ENCODE measurements at places on chromosomes 11 and 22.

DNA sequence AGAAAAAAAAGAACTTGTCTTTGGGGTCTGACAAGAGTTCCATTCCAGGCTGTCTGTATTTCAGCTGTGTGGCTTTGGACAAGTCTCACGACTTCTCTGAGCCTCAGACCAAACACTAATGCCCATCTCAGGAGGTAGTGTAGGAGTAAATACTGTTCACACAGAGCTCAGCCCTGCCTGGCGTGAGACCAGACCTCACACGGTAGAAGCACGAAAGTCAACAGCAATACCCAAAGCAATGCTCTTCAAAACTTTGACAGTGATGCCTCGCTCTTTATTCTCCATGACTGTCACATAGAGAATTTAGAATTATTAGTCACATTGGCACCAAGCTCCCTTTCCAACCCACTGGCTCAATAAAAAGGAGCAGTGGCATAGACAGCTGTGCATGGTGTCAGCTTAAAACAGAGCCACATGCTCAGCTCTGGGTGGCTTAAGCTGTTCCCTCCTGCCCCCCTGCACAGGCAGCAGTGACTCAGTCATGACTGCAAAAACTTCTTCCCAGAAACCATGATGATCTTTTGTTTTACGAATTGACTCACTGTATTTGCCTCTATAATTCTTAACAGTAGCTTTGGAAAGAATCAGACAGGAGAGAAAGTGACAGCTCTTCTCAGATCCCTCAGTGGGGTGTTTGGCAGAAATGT is 74.0 kb upstream of the PHF21B start:
- DNase-seq: peak; percentile 78

DNA sequence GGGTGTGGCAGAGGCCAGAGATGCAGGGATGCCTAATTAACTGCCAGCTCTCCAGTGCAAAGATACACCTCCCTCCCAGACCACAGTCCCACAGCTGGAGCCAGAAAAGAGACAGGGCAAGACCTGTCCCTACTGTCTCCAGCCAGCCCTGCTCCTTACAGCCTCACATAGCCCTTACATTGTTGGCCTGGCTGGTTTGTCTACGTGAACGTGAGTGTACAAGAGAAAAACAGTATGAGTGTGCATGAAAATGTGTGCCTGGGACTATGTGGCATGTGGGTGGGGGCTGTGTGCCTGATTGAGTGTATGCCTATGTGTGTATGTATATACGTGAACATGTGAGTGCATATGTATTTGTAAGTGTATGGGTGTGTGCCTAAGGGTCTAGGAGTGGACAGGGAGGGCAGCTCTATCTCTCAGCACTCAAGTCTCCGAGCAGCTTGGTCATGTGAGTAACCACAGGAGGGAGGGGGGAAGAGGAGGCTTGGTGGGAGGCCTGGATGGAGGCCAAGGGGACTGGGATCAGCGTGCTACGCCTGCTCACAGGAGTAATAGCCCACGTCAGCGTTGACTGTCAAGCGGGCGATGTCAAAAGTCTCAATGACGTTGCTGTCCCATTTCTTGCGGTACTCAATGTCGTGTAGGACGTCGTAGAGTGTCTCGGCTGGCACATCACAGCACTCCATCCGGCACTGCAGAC is 6.6 kb upstream of the ARAP1 start:
- peak; percentile 67 for DNase-seq

DNA sequence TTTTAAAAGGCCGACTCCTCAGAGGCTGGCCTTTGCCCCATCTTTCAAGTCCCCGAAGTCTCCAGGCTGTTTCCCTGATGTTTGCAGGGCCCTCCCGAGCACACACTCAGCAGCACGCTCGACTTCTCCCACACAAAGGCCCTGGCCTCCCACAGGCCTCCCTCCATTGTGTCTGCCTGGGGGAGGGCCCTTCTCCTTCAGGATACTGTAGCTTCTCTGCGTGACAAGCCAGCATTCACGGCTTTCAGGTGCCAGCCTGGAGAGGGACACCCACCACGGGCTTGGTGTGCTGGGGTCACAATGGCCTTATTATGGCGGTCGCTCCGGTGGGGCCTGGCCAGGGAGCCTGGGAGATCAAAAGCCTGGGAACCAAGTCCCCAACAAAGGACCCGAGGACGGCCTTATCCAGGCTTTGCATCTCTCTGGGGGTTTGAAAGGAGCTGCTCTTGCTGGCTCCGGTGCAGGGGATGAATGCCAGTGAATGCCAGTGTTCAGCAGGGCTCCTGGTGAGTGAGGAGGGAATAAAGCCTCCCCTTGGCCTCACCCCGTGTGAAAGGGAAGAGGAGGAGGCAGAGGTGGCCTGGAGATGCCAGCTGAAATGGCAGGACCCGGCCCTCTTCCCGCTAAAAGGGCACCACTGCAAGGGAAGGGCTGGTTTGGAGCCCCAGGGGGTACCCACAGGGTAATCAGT is 55.0 kb downstream of the TRAF6 start:
- no peak for DNase-seq

GRCh38 chr22:21622011-21622918 is 7.6 kb downstream of the YDJC start:
- no peak for DNase-seq

- no peak for DNase-seq
These were observed at the start of gene KREMEN1 for GRCh38 chr22:29072979-29073617. TSS of gene KREMEN1 (plus strand) at chr22:29073035. CDS start at chr22:29073131, 96 bp downstream.

GRCh38 chr11:34302046-34302921 is 55.5 kb downstream of the ABTB2 start:
- DNase-seq: peak; percentile 96

- DNase-seq: no peak
These were observed 1.8 kb upstream of the SLC15A3 start for GRCh38 chr11:60953781-60954180.

DNA sequence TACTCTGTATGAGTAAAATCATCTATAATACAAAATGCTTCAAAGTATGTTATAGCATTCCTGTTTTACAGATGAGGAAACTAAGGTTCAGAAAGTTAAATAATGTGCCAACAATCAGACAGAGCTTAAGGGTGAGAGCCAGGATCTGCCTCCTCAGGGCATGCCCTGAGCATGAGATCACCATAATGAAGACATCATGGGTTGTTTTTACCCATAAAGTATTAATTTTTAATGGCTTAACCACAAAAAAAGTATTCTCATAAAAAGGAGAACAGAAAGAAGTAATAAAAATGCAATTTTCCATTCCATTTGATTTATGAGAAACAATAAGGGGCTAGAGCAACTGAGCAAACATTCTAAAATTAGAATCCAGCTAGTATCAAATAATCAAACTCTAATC is 534.3 kb upstream of the ARHGAP42 start:
- DNase-seq: no peak

Measured in A172 (cell line).